ENCODE measurements at places on chromosomes 11 and 22.

- peak; percentile 31 for DNase-seq
Observed at GRCh38 chr11:110198031-110198729, 98.2 kb downstream of the RDX start.

DNA sequence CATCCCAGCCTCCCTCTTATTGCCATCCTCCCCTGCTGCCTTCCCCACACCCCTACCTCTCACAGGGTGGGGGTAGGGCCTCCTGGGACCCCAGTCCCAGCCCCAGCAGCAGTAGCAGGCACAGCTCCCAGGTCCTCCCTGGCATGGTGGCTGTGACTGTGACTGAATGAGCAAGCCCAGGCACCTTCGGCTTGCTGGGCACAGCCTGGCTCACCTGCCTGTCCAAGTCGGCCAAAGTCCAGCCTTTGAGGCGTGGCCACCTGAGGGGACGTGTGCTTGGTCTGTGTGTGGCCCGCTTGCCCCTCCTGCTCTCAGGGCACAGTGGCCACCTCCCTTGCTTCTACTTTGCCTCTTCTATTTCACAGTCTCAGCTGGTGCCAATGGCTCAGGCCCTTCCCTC is at the start of gene TREH:
TREH (minus strand) TSS at position 168 of the 400 bp plus-strand sequence; CDS start at position 145, 23 bp downstream.
- DNase-seq, result no peak

- DNase-seq, result no peak
Observed at GRCh38 chr22:47421846-47422245, 659.4 kb downstream of the TBC1D22A start.

DNA sequence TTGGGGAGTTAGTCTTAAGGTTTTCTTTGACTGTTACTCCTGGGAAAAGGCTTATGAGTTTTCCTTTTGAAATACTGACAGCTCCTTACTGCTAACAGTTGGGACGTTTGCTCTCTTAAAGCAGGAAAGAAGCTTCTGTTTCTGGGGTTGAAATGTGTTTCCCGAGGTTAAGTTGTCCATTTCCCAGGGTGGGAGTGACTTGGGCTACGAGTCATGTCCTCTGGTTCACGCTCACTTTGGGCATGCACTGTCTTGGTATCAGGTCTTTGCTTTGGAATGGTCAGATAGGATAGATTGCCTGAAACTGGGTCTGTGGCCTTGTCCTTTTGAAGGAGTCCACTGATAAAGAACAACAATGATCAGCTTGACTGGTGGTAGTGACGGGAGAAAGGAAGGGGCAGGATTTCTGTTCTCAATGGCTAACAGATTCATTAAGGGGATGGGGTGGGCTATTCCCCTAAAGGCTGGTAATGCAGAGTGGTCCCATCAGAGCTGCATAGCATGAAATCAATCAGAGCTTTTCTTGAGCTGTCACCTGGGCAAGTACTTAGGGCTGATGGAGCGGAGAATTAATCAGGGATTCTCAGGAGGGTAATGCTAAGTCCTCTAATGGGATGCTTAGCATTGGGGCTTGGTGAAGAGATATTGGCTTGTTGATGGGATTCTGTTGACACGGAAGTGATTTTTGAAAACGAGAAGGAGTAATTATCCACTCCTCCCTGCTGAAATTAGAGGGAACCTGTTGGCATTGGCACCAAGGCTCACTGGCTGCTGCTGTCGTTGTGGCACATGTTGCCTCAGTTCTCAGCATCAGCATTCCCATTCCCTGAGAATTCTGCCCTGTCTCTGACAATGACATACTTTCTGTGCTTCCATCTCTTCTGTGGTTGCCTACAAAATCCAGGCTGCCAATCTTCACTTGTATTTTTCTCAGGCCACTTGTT is 81.6 kb downstream of the TEAD1 start:
- no peak for DNase-seq

GRCh38 chr22:49958366-49958921 is 2.1 kb upstream of the PIM3 start:
- DNase-seq, result no peak

- no peak for DNase-seq
Observed at GRCh38 chr11:96758957-96759356, 369.1 kb downstream of the JRKL start.

DNA sequence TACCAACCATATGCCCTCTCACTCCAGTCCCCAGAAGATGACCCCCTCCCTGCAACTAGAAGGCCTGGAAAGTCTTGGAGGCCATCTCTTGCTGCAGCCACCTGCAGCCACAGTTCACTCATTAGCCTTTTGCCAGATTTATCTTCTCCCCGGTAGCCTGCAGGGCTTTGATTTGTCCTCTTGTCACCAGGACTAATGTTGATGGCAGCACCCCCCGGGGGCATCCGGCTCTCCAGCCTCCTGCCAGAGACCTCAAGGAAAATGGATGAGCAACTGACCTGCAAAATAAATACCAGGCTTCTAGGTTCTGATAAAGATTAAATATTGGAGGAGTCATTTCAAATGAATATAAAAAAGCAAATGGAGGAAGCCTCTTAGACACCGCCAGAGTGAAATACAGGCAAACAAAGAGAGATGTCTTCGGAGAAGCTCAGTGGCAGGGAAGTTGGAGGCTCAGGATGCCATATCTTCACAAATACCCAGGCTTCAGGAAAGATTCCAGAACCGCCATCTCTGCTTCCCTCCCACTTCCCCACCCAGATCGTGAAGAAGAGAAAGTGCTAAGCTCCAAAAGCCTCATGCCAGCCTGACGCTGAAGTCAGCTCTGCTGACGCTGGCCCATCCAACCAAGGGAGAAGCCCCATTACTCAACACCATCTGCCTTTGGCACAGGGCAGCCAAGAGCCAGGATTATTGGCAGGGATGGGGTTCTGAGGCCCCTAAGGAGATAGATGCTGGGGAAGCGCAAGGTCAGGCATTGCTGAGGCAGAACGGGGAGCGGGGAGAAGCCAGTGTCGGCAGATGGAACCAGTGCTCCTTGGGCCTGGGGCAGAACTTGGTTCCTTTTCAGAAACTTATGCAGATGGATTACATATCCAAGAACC is 362.7 kb downstream of the CADM1 start:
- no peak for DNase-seq

GRCh38 chr22:25760848-25761595 is 19.0 kb downstream of the MYO18B start:
- no peak for DNase-seq

GRCh38 chr22:47796128-47796908 is 1033.9 kb downstream of the TBC1D22A start:
- no peak for DNase-seq

DNA sequence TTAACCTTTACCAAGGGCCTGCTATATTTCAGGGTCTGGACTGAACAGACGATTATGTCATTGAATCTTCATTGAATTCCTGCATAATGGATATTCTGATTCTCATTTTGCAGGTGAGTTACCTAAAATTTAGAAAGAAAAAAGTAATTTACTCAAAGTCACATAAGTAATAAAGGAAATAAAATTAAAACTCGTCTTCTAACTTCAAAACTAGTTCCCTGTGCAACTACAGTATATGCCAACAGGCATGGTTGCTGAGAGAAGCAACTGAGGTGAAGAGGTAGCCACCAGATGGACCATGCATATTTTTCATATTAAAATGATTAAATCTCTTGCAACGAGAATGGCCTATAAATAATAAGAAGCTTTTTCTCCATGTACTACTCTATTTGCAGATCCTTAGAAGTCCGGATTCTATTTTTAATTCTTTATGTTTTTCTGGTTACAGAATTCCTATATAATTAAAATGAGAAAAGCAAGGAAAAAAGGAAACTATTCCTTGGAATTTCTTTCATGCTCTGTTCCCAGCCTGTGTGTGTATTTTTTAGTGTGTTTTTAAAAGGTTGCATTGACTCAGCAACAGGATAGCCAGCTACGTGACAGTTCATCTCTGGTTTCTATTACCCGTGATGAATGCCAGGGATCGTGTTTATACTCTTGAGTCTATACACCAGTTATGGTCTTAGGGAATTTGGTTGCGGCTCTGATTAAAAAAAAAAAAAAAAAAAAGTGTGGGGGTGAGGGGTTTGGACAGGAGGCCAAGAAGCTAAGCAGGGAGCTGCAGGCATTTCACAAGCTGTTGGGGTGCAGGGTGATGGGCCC is 186.8 kb downstream of the ETS1 start:
- DNase-seq, result peak; percentile 43

GRCh38 chr11:119964136-119965025 is 173.5 kb downstream of the TRIM29 start:
- DNase-seq, result no peak

- no peak for DNase-seq
Observed at GRCh38 chr11:67044496-67044895, 12.2 kb upstream of the RHOD start.

- no peak for DNase-seq
Observed at GRCh38 chr22:36505998-36506635, 723 bp downstream of the FOXRED2 start.

GRCh38 chr22:43008509-43008908 is 6.4 kb downstream of the PACSIN2 start:
- DNase-seq, result no peak
